ENCODE measurements at places on chromosomes 2 and 18.
A peak's percentile ranks its signal among the peaks of the same experiment; 100 is the strongest.

GRCh38 chr2:31296641-31297287, 62.8 kb downstream of the EHD3 start:
- DNase-seq = no peak

GRCh38 chr2:167992278-167992677, 255.1 kb downstream of the STK39 start:
- no peak for DNase-seq

- no peak for DNase-seq
These were observed 24.6 kb upstream of the TNFRSF11A start for GRCh38 chr18:62300359-62300963.

DNA sequence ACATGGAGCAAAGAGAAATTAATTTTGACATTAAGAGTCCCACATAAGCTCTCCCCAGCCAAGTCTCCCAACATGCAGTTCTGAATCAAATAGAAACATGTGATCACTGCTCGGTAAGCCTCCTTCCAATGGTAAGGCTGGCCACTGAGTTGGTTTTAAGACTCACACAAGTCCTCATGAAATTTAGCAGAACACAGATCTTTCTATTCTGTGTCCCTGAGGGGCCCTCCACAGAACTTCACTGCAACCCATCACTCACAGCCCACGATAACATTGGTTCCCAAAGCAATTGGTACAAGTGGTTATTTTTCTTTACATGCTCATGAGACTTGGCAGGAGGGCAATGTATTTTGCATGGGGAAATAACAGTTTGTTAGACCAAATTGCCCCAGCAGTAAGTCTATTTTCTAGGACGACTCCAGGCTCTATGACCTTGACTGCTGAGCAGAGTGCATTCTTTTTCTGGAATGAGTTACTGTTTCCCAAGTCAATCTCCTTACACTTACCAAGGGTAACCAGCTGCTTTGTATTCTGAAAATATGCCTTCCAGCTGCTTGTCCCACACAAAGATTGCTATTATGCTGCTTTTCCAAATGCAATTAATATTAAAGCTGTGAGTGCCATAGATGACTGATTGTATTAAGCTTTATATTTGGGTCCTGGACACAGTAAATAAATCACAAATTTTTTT, 142.3 kb upstream of the TANK start:
- no peak for DNase-seq

DNA sequence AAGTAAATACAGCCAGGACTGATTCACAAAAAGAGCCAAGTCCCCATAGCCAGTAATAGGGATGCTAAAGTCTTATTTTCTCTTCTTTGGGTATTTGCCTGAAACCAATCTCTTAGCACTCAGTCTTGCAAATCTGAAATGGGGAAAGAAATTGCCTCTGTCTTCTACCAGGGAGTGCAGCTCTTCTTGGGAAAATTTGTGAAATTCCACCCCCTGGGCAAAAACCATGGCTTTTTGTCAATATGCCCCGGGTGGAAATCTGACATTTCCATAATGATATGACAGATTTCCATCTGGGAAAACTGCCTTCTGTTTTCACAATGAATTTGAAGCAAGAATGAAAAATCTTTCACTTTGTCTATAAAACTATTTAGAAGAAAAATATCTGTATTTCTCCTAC, 628.1 kb downstream of the BCL11A start:
- no peak for DNase-seq

DNA sequence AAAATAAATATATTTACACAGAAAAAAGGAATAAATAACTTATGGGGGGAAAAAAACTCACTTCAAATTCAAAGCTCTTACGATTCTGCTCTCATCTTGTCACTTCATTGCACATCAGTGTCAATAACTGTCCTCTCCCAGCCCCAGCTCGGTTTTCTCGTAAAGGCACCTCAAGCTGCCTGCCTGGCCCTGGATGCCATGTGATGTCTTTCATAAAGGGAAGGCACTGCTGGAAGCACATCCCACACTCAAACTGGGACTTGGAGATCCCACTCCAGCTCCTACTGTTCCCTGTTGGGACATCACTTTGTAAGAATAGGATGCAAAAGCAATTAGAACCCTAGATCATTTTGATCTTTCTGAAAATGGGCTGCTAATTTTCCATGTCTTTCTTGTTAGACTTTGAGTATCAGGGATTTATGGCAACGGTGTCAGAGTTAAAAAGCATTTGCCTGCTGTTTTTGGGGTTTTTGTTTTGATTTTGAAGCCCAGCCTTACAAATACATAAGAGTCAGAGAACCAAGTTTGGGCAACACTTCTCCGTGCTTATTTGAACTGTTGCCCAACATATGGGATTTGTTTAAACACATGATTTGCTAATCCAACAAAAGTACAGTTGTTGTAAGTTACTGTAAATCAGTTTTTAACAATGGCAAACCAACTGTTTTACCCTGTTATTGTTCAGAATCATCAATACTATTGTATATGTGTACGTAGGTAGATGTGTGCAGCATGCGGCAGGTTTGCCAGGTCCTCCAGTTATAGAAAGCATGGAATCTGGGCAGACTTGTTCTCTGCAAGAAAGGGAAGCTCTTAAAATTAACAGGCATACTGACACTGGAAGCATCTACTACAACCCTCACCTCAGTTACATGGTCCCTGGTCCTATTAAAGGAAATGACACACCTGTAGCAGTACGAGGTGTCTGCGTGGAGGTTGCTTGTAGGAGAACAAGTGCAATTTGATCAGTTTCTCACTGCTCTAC, 20.6 kb downstream of the SERTAD2 start:
- no peak for DNase-seq

DNA sequence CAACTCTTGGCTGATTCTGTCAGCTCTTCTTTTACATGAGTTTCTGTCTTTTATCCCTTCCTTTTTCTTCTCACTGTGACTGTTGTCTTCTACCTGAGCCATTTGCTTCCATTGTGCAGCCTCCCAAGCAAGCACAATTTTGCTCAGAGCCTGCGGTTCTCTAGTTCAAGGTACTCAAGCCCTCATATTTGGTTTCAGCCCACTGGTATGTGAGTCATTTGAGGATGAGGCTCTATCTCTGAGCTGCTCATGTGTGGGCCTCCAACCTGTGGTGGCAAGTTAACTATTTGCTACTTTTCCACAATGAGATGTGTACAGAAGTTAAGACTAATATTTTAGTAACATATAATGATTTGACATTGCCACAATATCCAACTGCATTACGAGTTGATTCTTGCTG, 183.0 kb downstream of the PHLPP1 start:
- DNase-seq = no peak

GRCh38 chr2:234241656-234242458, 191.4 kb downstream of the SPP2 start:
- DNase-seq = peak; percentile 48

GRCh38 chr18:49697757-49698524, 115.4 kb downstream of the ACAA2 start:
- DNase-seq = no peak

GRCh38 chr2:166239548-166239947, 111.7 kb upstream of the SCN1A start:
- peak; percentile 46 for DNase-seq

- DNase-seq = no peak
These were observed 95.7 kb downstream of the TEX51 start for GRCh38 chr2:126994340-126994777.

DNA sequence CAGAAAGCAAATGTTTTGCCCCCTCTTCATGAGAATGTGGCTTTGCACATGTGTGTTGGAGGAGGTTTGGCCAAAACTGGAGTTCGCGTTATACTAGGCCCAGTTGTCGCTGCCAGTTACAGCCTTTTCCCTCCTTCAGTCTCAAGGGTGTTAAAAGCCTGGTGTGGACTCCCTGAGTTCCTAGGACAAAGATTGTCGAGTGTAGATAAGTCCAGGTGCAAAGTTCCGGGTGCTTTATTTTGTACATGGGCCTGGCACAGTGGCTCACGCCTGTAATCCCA, 542 bp upstream of the RNF103 start:
- DNase-seq = no peak

- DNase-seq = peak; percentile 80
These were observed 14.9 kb downstream of the ITGA6 start for GRCh38 chr2:172442072-172442895.

- no peak for DNase-seq
These were observed 208.1 kb downstream of the KLHL29 start for GRCh38 chr2:23592898-23593751.

- no peak for DNase-seq
These were observed 33.2 kb upstream of the CYP1B1 start for GRCh38 chr2:38108907-38109731.

- DNase-seq = no peak
These were observed 51.6 kb downstream of the APOB start for GRCh38 chr2:20992201-20992711.

GRCh38 chr2:71512386-71512785, 59.0 kb downstream of the DYSF start:
- no peak for DNase-seq

DNA sequence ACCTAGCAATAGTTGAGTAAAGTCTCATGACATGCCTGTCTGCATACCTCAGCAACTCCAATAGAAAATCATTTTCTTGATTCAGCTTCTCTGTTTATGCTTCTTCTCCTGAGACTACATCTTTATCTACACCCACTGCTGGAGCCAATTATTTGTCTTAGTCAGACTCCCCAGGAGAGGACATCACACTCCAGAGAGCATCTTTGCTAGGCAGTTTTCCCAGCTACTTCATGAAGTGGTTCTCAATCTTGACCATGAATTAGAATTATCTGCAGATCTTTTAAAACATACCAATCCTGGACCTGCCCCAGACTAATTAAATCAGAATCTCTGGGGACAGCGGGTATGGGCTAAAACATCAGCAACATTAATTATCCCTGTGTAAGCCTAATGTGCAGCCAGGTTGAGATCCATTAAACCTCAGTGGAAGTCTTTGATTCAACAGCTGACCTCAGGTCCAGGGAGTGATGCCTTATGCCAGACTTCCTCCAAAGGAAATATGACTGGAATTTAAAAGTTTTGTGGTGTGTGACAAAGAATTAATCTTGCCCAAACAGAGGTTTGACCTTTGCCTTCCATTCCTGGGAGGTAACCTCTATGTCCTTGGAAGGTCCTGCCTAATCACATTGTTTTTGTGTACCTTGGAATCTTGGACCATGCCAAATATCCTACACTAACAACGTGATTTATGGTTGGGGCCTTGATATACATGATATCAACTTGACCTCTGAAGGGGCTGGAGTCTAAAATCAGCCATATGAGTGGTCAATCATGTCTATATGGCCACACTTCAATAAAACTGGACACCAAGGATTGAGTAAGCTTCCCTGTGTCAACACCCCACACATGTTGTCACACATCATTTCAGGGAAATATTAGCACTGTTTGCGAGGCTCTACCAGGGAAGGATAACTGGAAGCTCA, 99.3 kb upstream of the DNAJC10 start:
- DNase-seq = peak; percentile 9

DNA sequence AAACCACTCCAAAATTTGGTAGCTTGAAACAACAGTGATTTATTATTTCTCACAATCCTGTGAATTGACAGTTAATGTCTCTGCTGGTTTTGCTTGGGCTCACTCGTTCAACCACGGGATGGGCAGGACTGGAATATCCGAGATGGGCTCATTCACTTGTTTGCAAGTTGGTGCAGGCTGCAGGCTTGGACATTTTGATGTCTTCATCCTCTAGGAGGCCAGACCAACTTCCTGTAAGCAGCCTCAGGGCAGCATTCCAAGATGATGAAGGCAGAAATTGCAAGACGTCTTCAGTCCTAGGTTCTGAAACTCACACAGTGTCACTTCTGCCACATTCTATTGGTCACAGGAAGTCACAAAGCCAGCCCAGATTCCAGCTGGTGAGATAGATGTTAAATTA, 47.1 kb downstream of the GPR39 start:
- DNase-seq = no peak

DNA sequence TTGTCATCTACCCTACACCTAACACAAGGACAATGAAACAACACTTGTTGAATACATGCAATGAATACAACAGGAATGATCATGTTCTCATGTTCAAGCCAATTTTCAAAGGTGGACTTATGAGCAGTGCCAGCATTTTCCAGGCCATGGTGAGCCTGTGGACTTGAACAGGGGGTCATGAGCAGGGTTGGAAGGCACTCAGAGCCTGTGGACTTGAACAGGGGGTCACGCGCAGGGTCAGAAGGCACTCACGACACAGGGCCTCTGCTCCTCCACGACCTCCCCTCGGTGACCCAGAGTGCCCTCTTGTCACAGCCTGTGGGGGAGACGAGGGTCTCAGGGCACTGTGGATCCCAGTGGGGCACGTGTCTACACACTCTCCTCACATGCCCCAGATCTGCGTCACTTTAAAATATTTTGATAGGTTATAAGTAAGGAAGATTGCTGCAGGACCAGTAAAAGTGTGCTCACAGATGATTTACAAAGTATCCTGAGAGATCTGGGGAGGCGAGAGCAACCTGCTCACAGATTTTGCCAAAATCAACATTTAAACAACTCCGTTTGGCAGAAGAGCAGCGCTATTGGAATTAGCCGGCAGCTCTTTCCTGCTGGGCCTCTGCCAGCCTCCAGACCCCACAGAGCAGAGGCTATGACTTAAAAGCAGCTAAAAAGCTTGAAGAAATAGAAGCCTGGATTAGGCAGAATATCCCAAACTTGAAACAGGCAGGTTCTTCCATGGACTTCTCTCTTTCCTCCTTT, 121.9 kb downstream of the TMEM18 start:
- DNase-seq = no peak

GRCh38 chr2:105517814-105518705, 119.2 kb upstream of the FHL2 start:
- no peak for DNase-seq

DNA sequence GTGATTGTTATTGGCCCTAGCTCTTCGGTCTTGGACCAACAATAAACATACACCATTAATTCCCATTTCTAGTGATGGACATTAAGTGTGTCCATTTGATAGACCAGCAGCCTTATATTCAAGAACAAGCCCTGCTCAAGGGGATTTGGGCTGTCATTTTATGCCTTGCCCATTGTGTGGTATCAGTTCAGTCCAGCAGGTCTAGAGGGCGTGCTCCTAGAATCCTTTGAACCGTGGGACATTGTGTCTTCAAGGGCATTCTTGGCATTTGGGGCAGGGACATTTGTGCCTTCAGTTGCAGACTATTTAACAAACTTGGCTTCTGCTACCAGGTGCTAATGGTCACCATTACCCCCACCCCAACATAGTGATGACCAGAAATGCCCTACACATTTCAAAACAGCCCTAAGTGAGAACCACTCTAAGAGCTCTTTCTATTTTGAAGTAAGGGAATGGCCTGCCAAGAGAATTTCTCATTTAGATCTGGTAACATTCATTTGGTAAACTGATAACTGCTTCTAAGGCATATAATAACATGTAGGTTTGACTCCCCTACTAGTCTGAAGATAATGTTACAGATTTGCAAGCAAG, 284.7 kb downstream of the ALPK2 start:
- no peak for DNase-seq

GRCh38 chr2:128258218-128258617, 60.5 kb downstream of the HS6ST1 start:
- DNase-seq = no peak

Measured in HFF-Myc (cell line).